ENCODE measurements at places on chromosomes 5 and 9. TPM values are rescaled to one million over a fixed set of nuclear protein-coding genes. Genes with fewer than 3 reads are reported as not detected.
A peak's percentile ranks its signal among the peaks of the same experiment; 100 is the strongest.

The IFNA21 gene
- not detected for total RNA-seq

- no peak overlapping the region for H3K4me3 ChIP-seq
- no peaks in the 10 kb centered on the region for H3K36me3 ChIP-seq
- DNase-seq, result no peak
- no peaks in the 10 kb centered on the region for H3K4me1 ChIP-seq
- no peak overlapping the region for H3K27ac ChIP-seq
Measured at GRCh38 chr5:76326577-76327302, 76.3 kb upstream of the IQGAP2 start.

The MELK gene
- total RNA-seq, result 63.2 TPM

GRCh38 chr9:5566054-5566618 lies 55.8 kb downstream of the PDCD1LG2 start:
- H3K27ac ChIP-seq, result no peak overlapping the region
- H3K36me3 ChIP-seq, result no peaks in the 10 kb centered on the region
- no peaks in the 10 kb centered on the region for H3K4me1 ChIP-seq
- H3K4me3 ChIP-seq, result no peak overlapping the region
- no peaks in the 10 kb centered on the region for H3K27me3 ChIP-seq

The SLC6A7 gene
- total RNA-seq, result not detected

The CCDC180 gene
- 7.9 TPM for total RNA-seq

DNA sequence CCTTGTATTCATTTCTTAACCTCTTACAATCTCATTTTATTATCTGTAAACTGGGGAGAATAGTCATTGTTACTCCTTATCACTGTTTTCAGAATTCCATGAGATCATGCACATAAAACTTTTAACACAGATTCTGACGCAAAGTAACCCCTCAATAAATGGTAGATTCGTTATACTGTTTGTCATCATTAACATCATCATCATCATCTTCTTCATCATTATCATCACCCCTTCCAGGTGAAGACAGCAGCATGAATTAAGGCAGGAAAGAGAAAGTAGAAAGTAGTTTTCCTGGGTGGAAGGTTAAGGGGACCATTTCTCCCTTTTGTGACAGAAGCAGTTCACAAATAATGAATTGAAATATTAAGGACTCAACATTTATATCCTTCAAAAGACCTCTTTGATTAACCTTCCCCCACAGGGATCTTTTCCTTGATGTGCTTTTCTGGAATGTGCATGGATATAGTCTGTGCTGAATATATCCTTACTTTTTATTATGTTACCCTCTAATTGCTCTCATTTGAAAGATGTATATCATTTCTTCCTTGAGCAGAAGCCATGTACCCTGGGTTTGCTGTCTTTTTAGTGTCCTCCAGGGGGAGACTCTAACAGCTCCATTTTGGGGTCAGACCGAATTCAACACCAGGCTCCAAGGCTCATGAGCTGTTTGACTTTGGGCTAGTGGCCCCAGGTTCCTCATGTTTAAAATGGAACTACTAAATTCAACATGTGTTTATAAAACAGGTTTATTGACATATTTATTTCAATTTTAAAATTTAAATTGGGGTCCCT lies 1029.9 kb upstream of the WWC1 start:
- no peak overlapping the region for H3K27ac ChIP-seq
- DNase-seq, result no peak
- H3K4me1 ChIP-seq, result no peaks in the 10 kb centered on the region
- H3K36me3 ChIP-seq, result no peaks in the 10 kb centered on the region
- H3K4me3 ChIP-seq, result no peak overlapping the region
- no peaks in the 10 kb centered on the region for H3K27me3 ChIP-seq

The GARIN3 gene
- total RNA-seq, result not detected

GRCh38 chr5:100771181-100771580 lies 131.9 kb downstream of the ST8SIA4 start:
- no peak for DNase-seq
- no peaks in the 10 kb centered on the region for H3K4me1 ChIP-seq
- H3K27me3 ChIP-seq, result no peaks in the 10 kb centered on the region
- no peak overlapping the region for H3K4me3 ChIP-seq

GRCh38 chr5:10460252-10460906 lies 18.7 kb downstream of the ROPN1L start:
- no peak overlapping the region for H3K4me3 ChIP-seq
- peaks cover 6% of the 10 kb centered on the region for H3K4me1 ChIP-seq
- H3K36me3 ChIP-seq, result no peaks in the 10 kb centered on the region
- no peak for DNase-seq
- H3K27me3 ChIP-seq, result no peaks in the 10 kb centered on the region
- H3K27ac ChIP-seq, result no peak overlapping the region

DNA sequence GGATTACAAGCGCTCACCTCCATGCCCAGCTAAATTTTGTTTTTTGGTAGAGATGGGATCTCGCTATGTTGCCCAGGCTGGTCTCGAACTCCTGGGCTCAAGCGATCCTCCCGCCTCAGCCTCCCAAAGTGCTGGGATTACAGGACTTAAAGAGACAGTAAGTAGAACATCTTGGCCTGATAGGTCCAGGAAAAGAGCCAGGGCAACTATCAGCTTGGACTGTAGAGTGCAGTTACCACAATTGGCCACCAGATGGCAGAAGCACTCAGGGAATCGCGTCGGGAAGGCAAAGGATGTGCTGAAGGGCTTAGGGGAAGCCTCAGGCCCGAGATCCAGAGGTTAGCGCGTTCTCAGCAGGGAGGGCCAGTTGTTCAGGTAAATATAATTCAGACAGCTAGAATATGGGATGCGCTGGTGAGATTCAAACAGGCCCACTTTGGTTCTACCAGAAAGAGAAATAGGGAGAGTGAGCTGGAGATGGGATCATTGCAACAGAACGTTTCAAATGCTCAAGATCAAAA lies 21.5 kb downstream of the C9orf57 start:
- peaks cover 12% of the 10 kb centered on the region for H3K4me1 ChIP-seq
- DNase-seq, result peak; percentile 83
- H3K27ac ChIP-seq, result no peak overlapping the region

DNA sequence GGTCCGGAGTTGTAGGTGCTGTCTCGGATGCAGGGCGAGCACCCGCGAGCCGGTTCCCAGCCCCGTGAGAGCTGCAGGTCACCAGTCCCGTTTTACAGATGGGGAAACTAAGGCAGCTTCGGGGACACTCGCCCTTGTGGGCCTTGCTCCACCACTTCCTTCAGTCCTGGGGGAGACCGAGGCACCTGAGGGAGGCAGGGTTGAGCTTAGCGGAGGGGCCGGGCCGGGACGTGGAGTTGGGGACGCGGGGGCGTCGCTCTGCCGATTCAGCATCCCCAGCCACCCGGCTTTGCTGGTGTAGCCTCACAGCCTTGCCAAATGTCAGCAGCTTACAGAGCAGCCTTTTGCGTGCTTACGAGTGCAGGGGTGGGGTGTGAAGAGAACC lies 530 bp downstream of the BBLN start:
- no peak for DNase-seq
- H3K4me3 ChIP-seq, result peak overlapping the region; percentile 91
- H3K27me3 ChIP-seq, result no peaks in the 10 kb centered on the region
- H3K4me1 ChIP-seq, result peaks cover 17% of the 10 kb centered on the region
- H3K27ac ChIP-seq, result peak overlapping the region; percentile 74
- H3K36me3 ChIP-seq, result no peaks in the 10 kb centered on the region

- no peaks in the 10 kb centered on the region for H3K36me3 ChIP-seq
- peaks cover 10% of the 10 kb centered on the region for H3K4me1 ChIP-seq
- peak overlapping the region; percentile 92 for H3K27ac ChIP-seq
- DNase-seq, result no peak
Measured at GRCh38 chr9:101487443-101487840, 46.2 kb upstream of the RNF20 start.

The CDKN2B-AS1 gene
- 1.7 TPM for total RNA-seq

The NSG2 gene
- total RNA-seq, result not detected

GRCh38 chr5:27311544-27311943 lies 273.2 kb upstream of the CDH9 start:
- H3K27me3 ChIP-seq, result no peaks in the 10 kb centered on the region
- no peak for DNase-seq
- no peaks in the 10 kb centered on the region for H3K36me3 ChIP-seq
- H3K4me1 ChIP-seq, result no peaks in the 10 kb centered on the region
- no peak overlapping the region for H3K4me3 ChIP-seq
- H3K27ac ChIP-seq, result no peak overlapping the region

GRCh38 chr5:135032695-135032998 lies 1.4 kb downstream of the PITX1 start:
- H3K4me3 ChIP-seq, result peak overlapping the region; percentile 92
- H3K27ac ChIP-seq, result peak overlapping the region; percentile 91
- no peaks in the 10 kb centered on the region for H3K27me3 ChIP-seq
- DNase-seq, result no peak

The C5orf52 gene
- total RNA-seq, result not detected

GRCh38 chr5:176878906-176879662 lies 20.1 kb downstream of the HK3 start:
- no peaks in the 10 kb centered on the region for H3K36me3 ChIP-seq
- H3K4me3 ChIP-seq, result no peak overlapping the region
- no peak overlapping the region for H3K27ac ChIP-seq

- no peak overlapping the region for H3K4me3 ChIP-seq
- H3K4me1 ChIP-seq, result no peaks in the 10 kb centered on the region
- H3K27ac ChIP-seq, result no peak overlapping the region
- DNase-seq, result no peak
- no peaks in the 10 kb centered on the region for H3K36me3 ChIP-seq
- no peaks in the 10 kb centered on the region for H3K27me3 ChIP-seq
Measured at GRCh38 chr5:71836084-71836483, 117.0 kb downstream of the CARTPT start.

The PLAC8L1 gene
- total RNA-seq, result 2.6 TPM

- no peak overlapping the region for H3K4me3 ChIP-seq
- H3K27me3 ChIP-seq, result no peaks in the 10 kb centered on the region
- no peak for DNase-seq
- no peaks in the 10 kb centered on the region for H3K36me3 ChIP-seq
- H3K27ac ChIP-seq, result no peak overlapping the region
Measured at GRCh38 chr5:154351566-154351965, 94.2 kb upstream of the SAP30L start.

DNA sequence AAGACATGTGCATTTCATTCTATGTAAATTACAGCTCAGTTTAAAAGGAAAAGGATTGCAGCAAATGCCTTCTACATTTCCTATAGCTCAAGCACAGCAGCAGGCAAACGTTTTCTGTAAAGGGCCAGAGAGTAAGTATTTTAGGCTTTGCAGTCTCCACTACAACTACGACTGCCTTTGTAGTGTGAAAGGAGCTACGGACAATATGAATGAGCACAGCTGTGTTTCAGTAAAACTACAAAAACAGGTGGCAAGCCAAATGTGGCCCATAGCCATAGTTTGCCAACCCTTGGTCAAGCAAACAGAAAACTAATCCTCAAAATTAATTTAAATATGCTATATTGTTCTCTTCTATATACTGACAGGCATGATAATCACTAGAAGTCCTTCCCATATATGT lies 7.2 kb downstream of the PTBP3 start:
- no peaks in the 10 kb centered on the region for H3K36me3 ChIP-seq
- H3K27ac ChIP-seq, result no peak overlapping the region
- H3K4me3 ChIP-seq, result no peak overlapping the region
- DNase-seq, result no peak
- peaks cover 6% of the 10 kb centered on the region for H3K4me1 ChIP-seq
- no peaks in the 10 kb centered on the region for H3K27me3 ChIP-seq

- peak overlapping the region; percentile 48 for H3K4me3 ChIP-seq
- DNase-seq, result no peak
- peak overlapping the region; percentile 90 for H3K27ac ChIP-seq
- H3K4me1 ChIP-seq, result peaks cover 16% of the 10 kb centered on the region
- no peaks in the 10 kb centered on the region for H3K36me3 ChIP-seq
- H3K27me3 ChIP-seq, result no peaks in the 10 kb centered on the region
Measured at GRCh38 chr5:78983601-78984438, 1.3 kb downstream of the ARSB start.

DNA sequence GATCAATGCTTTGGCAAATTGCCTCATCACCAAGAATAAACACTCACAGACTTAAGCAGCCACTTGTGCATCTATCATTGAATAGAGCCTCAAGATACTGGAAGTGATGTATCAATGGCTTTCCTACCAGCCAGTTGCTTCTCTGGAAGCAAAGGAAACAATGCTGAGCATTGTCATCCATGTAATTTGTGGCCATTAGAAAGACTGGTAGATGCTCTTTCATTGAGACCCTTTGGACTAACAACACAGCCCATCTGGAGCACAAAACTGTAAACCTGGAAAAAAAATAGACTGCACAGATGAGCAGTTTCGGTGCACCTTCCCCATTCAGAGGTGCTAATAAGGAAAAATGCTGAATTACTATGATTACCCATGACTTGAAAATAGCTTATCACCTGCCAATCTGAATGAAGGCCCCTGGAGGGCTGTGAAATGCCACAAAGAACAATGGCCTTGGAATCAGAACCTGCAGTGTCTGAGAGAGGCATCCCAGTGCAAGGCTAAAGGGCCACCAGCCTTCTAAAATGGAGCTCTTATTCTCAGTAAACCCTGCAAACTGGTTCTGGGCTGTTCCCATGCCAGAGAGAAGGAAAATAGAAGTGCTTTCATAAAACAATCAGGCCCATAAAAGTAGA lies 127.5 kb downstream of the RFK start:
- H3K4me3 ChIP-seq, result no peak overlapping the region
- 0 out of 2 replicates have a peak, but pooled peaks cover 3% of the 10 kb centered on the region for H3K27me3 ChIP-seq
- no peaks in the 10 kb centered on the region for H3K4me1 ChIP-seq
- no peak overlapping the region for H3K27ac ChIP-seq
- DNase-seq, result no peak

The SLC4A9 gene
- 0.49 TPM for total RNA-seq

- H3K4me1 ChIP-seq, result no peaks in the 10 kb centered on the region
- H3K4me3 ChIP-seq, result no peak overlapping the region
- H3K36me3 ChIP-seq, result peaks cover 6% of the 10 kb centered on the region
- no peak overlapping the region for H3K27ac ChIP-seq
- H3K27me3 ChIP-seq, result no peaks in the 10 kb centered on the region
Measured at GRCh38 chr9:93270976-93271375, 87.0 kb downstream of the WNK2 start.

The ABCA2 gene
- 114 TPM for total RNA-seq

DNA sequence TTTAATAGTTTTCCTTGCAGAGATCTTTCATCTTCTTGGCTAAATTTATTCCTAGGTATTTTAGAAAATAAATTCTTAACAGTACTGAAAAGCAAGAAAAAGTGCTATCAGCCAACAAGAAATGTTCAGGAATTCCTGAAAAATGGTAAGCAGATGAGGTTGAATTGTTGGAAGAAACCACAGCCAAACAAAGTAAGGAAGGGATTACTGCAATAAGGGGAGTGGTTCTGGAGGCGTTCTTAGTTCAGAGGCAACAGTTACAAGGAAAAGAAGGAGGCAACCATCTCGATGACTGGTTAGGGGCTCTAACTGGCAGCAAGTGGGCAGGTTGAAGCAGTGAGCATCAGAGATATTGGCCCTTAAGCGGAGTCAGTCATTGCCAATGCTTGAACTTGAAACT lies 12.8 kb upstream of the OR13J1 start:
- no peak overlapping the region for H3K27ac ChIP-seq
- no peaks in the 10 kb centered on the region for H3K27me3 ChIP-seq
- no peak overlapping the region for H3K4me3 ChIP-seq
- no peaks in the 10 kb centered on the region for H3K36me3 ChIP-seq

GRCh38 chr9:122904466-122904822 lies 715 bp downstream of the RC3H2 start:
- H3K4me3 ChIP-seq, result peak overlapping the region; percentile 89
- H3K36me3 ChIP-seq, result no peaks in the 10 kb centered on the region
- peaks cover 16% of the 10 kb centered on the region for H3K4me1 ChIP-seq
- peak overlapping the region; percentile 80 for H3K27ac ChIP-seq
- no peak for DNase-seq
- H3K27me3 ChIP-seq, result no peaks in the 10 kb centered on the region

The FSTL4 gene
- 0.37 TPM for total RNA-seq

- DNase-seq, result no peak
- H3K27me3 ChIP-seq, result peaks cover 19% of the 10 kb centered on the region
- H3K36me3 ChIP-seq, result no peaks in the 10 kb centered on the region
- no peak overlapping the region for H3K27ac ChIP-seq
- H3K4me3 ChIP-seq, result no peak overlapping the region
Measured at GRCh38 chr5:148635321-148636083, 18.8 kb downstream of the HTR4 start.

GRCh38 chr5:150550286-150550685 lies 42.4 kb downstream of the NDST1 start:
- 0 out of 2 replicates have a peak, but pooled peaks cover 3% of the 10 kb centered on the region for H3K36me3 ChIP-seq
- no peak overlapping the region for H3K27ac ChIP-seq
- DNase-seq, result no peak
- H3K4me3 ChIP-seq, result no peak overlapping the region
